Stimulated activated CD8-positive, alpha-beta memory T cell treated with anti-CD3 and anti-CD28 coated beads, Interleukin-7, amount 100 ng/mL, for 1 hour (primary cell): ENCODE measurements at places on chromosomes 11 and 22.

DNA sequence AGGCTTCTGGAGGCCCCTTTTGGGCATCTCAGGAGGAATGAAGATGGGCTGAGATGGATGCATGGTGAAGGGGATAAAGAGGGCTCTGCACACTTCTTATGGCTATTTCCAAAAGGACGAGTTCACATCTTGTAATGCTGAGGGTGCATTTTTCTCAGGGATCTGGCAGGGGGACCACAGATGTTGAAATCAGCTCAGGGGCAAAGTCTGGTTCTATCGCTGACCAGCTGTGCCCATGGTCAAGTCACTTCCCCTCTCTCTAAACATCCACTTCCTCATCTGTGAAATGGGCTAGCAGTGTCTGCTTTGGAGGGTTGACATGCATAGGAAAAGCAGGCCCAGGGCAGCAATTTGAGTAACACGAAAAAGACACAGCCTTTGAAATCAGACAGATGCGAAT lies 26.5 kb downstream of the LHFPL7 start:
- no peak for DNase-seq

DNA sequence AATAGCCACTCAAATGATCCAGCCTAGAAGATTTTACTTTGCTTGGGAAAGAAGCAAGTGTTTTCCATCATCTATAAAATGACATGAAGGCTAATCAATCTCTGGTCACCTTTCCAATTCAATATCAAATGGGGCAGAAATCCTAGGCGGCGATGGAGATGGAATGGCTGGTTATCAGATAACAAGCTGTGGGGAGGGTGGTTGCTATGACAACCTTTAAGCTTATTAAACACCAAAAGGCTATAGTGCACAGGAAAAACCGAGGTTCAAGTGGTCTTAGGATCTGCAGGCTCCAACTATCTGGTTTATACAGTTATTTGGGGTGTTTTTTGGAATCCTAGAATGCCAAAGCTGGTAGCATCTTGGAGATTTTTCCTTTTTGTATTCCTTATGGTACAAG lies 13.9 kb upstream of the BSX start:
- no peak for DNase-seq

GRCh38 chr11:115885535-115886421 lies 381.6 kb upstream of the CADM1 start:
- no peak for DNase-seq

DNA sequence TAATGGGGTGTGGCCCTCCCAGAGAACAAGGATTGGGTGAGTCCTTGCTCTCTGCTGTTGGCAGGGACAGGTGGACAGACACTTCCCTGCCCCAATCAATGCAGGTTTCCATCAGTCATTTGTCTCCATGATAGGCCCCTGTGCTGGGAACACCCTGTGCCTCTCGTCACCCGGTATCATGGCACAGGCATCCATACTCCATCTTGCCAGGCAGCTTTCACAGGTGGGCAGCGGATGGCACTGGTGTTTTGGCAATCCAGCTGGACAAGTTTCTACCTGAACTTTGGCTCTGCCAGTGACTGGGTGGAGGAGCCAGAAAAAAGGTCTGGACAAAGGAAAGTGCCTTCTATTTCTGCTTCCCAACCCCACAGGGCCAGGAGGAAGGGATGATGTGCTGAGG lies 47.5 kb downstream of the TRIM29 start:
- DNase-seq, result no peak

DNA sequence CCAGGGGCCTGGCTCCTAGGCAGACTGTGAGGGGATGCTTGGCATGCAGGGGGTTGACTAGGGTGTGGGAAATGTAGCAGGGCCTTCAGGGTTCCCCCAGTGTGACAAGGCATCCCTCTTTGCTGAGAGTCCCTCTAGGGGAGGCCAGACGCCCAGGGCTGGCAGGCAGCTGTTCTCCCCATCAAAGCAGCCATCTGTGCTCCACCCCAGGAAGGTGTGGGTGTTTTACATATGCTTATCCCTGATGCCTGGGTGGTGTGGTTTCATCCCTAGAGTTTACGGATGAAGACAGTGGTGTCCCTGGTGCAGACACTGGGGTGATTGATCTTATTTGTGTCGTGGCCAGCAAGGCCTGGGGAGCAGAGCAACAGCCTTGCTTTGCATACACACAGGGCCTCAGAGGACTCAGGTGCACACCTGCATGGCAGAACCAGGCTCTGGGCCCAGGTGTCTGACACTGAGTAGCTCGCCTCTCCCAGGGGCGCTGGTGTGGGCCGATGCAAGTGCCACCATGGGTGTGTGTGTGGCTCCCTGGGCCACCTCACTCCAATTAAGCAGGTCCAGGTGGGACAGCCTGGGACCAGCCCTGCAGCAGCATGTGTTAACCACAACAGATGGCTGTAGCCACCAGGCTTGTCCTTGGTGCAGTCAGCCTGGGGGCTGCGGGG lies 74.2 kb downstream of the MED15 start:
- no peak for DNase-seq

DNA sequence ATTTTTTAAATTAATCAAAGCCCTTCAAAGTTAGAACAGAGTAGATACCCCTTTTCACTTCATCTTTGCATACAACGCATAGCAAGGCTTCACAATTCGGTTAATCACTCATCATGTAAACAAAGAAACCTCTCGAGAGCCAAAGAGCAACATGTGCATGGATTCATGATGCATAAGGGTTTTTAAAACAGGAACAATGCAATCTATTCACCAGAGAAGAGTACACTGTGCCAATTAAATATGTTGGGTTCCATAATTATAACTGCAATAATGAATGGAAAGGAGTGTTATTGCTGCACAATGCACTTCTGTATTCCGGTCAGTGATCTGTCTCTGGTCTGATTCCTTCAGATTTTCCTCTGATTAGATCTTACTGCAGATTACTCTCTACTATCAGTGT lies 45.3 kb downstream of the CADM1 start:
- no peak for DNase-seq

DNA sequence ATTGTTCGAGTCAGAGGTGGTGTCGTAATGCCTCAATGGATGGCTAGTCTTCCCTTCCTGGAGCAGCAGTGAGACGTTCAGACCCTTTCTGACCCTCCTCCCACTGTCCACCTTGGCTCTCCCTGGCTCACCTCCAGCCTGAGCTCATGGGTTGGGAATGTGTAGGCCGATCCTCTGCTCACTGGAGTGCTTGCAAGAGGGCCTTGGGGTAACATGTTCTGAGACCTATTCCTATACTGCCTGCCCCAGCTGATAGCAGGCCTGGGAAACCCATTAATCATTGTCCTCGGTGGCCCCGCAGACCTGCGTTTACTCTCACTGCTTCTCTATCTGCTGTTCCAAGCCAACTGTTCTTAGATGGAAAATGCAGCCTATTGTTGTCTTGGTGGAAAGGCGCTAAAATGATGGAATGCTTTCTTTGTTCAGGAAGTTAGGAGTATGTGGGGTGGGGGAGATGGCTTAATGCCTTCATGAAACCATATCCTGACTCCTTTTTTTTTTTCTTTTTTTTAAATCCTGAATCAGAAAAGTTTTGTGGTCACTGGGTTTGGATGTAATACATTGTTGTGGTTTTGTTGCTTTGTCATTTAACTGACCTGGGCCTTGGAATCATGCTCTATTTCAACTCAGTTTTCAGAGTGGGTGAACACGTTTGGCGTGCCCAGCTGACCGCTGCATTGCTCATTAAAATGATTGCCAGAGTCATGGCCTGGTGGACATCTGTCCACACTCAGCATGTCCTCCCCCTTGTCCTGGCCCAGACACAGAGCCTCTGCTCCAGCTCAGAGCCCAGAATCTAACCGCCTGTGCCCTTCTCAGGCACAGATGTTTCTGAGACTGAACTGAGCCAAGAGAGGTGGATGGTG lies 72.5 kb downstream of the MICAL2 start:
- no peak for DNase-seq

GRCh38 chr11:116686866-116687265 lies 85.9 kb downstream of the BUD13 start:
- no peak for DNase-seq

GRCh38 chr11:727859-728748 lies 19.2 kb upstream of the TALDO1 start:
- peak; percentile 61 for DNase-seq

GRCh38 chr11:559712-560304 lies 730 bp downstream of the LMNTD2 start:
- no peak for DNase-seq

DNA sequence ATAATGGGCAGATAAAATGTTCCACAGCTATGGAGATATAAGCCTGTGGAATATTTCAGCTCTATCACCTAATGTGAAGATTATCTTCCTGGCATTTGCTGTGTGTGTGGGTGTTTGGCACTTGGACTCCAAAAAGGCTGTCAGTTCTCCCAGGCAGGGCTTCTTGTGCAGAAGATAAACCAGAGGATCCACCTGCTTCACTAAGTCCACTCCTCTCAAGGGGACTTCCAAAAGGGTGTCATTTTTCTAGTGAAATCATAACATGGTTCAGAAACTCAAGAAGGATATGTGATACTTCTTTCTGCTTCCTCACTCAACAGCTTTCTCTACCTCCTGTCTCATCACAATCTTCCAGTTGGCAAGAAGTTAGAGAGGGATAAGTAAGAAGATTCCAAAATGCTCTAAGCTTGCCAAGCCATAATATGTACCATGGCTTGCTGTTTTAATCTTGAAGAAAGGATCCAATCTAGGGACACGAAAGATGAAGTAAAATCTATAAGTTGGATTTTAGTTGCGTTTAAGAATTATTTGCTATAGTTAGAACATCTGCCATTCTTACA lies 206.2 kb upstream of the MTMR2 start:
- no peak for DNase-seq

GRCh38 chr22:46650078-46650810 lies 30.1 kb downstream of the GRAMD4 start:
- DNase-seq, result no peak

DNA sequence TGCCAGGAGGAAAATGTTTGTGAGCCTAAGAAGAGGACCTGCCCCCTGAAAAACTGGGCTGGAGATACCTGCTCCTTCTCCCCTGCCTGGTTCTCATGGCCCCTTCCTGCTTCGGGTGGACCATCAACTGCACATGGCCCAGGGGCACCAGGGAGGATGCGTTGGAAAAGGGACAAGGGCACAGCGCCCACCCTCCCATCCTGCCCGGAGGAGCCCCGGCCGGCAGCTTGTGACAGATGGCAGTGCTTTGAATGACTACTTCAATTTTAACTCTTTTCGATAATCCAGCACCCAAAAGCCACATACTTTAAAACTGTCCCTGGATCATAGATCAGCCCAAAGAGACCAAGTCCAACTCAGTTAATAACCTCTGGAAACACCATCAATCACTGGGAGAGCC lies 135.8 kb upstream of the NECTIN1 start:
- DNase-seq, result no peak

GRCh38 chr11:8262552-8263108 lies 1.0 kb downstream of the LMO1 start:
- DNase-seq, result no peak

- no peak for DNase-seq
Measured at GRCh38 chr11:41457216-41458014, 2.0 kb downstream of the LRRC4C start.

GRCh38 chr11:4466871-4467442 lies 15.5 kb upstream of the OR52K1 start:
- DNase-seq, result no peak

GRCh38 chr22:24703101-24703500 lies 71.4 kb downstream of the PIWIL3 start:
- no peak for DNase-seq

DNA sequence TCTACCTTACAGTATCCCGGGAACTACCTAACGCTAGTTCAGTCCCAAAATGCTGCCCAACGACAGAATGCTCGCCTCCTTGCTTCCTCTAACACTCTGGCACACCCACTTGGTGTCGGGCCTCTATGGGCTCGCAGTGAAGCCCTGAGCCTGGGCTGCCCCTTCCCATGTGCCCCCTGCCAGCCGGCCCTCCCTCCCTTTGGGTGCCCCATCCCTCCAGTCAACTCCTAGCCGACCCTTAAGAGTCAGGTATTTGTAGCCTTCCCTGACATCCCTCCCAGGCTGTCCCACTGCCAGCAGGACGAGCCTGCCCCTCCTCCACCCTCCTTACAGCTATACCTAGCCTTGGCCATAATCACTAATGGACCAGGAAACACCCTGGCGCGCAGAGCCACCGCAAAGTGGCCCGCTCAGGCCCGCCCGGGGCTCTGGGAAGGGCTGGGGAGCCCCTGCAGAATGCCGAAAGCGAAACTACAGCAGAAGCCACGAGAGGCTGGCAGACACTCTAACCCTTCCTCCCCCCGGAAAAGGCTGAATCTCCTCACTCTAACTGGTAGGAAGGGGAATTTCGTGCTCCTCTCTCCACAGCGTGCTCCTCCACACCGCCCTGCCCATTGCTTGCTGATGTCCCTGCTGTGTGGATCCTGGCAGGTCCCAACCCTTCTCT lies 8.2 kb downstream of the CBX7 start:
- no peak for DNase-seq

- no peak for DNase-seq
Measured at GRCh38 chr11:45698777-45699497, 33.5 kb upstream of the CHST1 start.

DNA sequence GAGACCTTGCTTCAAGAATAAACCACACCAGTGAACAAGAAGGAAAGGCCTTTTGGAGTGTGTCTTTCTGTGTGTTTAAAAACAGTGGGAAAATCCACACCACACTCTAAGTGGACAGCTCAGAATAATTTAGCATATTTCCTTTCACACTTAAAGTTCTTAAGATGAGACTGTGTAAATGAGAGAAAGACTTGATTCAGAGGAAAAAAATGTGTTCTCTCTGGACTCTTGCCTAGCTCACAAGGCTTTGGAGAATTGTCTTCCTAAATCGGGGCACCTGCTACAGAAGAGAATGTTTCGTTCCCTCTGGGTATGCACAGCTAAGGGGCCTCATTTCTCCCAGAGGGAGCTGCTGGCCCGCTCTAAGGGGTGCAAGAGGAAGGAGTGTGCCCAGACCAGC lies 28.4 kb upstream of the CRTAM start:
- DNase-seq, result no peak

- DNase-seq, result no peak
Measured at GRCh38 chr11:62911137-62912130, 9.7 kb downstream of the CHRM1 start.

- DNase-seq, result no peak
Measured at GRCh38 chr11:2862395-2863275, 22.9 kb downstream of the CDKN1C start.

DNA sequence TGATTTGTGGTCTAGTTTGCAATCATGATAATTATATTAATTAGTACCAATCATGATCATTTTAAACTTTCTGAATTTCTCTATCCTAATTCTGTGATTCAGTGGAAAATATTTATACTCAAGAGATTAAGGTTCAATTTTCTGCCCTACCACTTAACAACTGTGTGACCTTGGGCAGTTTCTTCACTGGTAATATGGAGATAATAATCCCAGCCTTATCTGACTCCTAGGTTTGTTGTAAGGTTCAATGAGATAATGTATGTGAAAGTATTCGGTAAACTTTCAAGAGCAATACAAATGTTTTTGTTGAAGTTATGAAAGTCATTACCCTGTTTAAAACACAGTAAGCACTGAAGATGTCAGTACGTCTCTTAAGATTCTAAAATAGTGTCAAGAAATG lies 36.3 kb downstream of the CSTPP1 start:
- DNase-seq, result no peak

- DNase-seq, result no peak
Measured at GRCh38 chr11:32186118-32186517, 95.2 kb downstream of the RCN1 start.

- DNase-seq, result no peak
Measured at GRCh38 chr22:36387709-36387958, 133 bp downstream of the MYH9 start.

- no peak for DNase-seq
Measured at GRCh38 chr11:126421271-126421671, 65.8 kb downstream of the ST3GAL4 start.
